Activated CD4-positive, alpha-beta T cell treated with anti-CD3 and anti-CD28 coated beads, Interleukin-2, amount 50 U/mL, for 48 hours (primary cell): ENCODE measurements at places on chromosomes 16 and 17.

DNA sequence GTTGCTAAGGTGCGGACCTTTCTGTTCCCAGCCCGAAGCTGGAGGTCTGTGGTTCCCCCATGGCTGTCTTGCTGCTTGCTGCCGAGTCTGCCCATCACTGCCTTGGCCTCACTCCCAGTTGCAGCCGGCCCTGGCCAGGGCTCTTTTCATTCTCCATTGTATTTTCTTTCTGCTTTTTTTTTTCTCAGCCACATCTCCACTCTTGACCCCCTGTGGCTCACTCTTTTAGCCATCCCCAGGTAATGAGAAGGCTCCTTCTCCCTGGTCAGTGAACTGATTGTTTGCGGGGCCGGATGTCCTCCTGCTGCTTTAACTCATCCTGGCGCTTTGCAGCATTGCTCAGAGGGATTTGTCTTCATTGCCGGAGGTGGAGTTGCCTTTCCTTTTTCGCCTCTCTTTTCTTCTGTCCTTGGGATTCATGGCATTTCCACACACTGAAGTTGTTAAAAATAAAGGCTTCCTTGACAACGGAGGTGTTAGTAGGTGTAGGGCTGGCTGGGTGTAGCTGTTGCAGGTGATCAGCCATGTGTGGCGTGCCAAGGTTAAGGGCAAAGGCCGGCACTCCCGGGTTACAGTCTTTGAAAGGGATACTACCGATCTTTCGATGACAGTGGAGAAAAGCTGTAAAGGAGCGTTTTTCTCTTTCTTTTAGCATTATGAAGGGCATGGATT is 34.1 kb downstream of the MAP2K6 start:
- no peak for DNase-seq

DNA sequence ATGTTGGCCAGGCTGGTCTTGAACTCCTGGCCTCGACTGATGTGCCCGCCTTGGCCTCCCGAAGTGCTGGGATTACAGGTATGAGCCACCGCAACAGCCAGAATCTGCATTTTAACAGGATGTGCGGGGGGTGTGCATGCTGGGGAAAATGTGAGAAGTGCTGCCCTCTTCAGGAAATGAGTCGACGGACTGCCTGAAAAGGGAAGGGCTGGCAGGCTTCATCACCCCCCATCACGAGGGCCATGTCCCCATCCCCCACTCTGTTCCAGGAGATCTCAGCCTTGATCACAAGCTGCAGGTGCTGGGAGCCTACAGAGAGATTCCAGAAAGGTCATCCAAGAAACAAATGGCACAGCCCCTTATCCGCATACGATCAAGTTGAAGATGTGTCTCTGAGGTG is 195.3 kb upstream of the RPL38 start:
- peak; percentile 29 for DNase-seq

- DNase-seq: no peak
These were observed 250.8 kb upstream of the FOXF1 start for GRCh38 chr16:86259499-86259898.

GRCh38 chr16:778447-778846 is 9.7 kb downstream of the RPUSD1 start:
- DNase-seq: no peak

DNA sequence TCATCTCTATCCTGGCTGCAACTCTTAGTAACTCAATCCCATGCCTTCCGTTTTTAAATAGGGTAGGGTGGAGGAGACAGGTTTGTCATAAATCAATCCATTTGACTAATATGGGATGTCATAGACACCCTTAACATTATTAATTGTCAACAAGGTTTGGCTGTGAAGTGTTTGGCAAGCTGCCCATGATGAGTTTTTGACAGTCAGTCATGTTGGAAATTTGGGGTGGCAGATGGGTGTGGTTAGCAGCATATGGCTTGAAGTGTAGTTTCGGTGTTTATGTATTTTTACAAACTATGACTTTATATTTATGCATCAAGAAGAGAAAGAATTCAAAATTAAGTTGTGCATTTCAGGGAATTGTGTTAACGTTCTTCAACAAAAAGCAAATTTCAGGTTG is 221.8 kb upstream of the CDH5 start:
- no peak for DNase-seq

- no peak for DNase-seq
These were observed 4.4 kb downstream of the TMEM92 start for GRCh38 chr17:50278526-50279180.

DNA sequence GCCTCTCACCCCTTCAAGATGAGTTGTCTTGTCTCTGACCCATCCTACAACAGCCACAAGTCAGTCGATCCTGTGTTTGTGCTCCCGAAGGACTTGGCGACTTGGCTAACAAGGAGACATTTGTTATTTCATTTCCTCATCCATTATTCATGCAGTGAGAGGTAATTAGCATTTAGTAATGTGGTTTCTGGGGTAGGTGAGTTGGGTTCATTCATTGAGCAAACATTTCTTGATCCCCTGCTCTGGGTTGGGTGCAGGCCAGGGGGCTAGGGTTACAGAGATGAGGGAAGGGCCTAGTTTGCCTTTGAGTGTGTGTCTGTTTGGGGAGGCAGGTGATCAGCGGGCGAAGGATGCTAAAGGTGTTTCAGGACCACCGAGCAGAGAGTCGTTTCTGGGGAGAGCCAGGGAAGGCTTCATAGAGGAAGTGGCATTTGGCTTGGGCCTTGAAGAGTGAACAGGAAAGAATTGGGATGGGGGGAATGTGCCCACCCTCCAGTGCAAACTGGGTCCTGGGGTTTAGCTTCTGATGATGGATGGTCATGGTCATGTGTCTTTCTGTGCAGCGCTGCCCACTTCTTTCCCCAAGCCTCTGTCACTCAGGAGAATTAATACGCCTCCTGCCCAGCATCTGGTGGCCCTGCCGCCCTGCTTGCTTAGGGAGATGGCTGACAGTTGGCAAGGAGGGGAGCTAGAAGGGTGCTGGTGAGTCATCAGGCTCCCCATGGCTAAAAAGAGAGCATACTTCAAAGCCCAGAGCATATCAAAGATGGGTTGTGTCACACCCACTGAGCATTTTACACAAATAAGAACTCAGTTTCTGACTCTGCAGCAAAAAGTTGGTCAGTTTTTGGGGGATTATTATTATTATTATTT is 38.5 kb downstream of the MSI2 start:
- no peak for DNase-seq

- DNase-seq: no peak
These were observed 18.4 kb downstream of the SP2 start for GRCh38 chr17:47914306-47914948.

DNA sequence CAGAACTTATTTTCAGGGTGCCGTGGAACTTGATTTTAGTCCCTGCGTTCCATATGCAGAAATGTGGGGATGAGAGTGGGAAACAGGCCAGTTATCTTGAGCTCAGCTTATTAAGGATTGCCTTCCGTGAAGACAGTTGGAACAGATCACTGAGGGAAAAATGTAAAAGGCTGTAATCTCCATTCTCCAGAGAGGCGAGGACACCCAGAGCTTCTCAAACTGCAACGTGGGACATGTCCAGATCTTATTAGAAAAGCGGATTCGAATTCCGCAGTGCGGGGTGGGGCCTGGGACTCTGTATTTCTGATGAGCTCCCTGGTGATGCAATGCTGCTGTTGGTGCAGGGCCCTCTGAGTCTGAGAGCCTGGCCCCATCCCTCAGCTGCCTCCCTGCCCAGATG is 185.6 kb upstream of the CIBAR2 start:
- DNase-seq: no peak

GRCh38 chr17:18978655-18979054 is 25.9 kb downstream of the FAM83G start:
- no peak for DNase-seq

GRCh38 chr17:18039535-18040260 is 490 bp downstream of the GID4 start:
- peak; percentile 5 for DNase-seq

DNA sequence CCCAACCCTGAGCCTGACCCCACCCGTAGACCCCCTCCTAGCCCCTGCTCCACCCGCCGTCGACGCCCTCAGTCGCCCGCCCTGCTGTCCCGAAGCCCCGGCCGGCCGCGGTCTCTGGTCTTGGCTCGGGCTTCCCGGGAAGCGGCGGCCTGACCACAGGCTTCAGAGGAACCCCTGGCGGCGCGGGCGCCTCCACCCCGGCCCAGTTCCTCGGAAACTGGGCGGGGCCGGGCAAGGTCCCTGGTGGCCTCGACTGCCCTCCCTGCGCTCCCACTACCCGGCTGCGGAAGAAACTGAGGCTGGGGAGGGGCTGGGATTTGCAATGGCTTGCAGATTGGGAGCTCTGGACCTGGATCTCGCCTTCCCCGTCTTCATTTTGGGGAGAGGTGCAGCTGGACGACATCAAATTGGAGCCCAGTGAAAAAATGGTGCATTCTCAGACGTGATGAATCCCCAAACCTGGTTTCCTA is 692 bp upstream of the SOCS1 start:
- DNase-seq: peak; percentile 79

- no peak for DNase-seq
These were observed 15.3 kb upstream of the CACNA1H start for GRCh38 chr16:1137604-1138003.

- no peak for DNase-seq
These were observed 74.6 kb downstream of the SOCS1 start for GRCh38 chr16:11181242-11181898.

DNA sequence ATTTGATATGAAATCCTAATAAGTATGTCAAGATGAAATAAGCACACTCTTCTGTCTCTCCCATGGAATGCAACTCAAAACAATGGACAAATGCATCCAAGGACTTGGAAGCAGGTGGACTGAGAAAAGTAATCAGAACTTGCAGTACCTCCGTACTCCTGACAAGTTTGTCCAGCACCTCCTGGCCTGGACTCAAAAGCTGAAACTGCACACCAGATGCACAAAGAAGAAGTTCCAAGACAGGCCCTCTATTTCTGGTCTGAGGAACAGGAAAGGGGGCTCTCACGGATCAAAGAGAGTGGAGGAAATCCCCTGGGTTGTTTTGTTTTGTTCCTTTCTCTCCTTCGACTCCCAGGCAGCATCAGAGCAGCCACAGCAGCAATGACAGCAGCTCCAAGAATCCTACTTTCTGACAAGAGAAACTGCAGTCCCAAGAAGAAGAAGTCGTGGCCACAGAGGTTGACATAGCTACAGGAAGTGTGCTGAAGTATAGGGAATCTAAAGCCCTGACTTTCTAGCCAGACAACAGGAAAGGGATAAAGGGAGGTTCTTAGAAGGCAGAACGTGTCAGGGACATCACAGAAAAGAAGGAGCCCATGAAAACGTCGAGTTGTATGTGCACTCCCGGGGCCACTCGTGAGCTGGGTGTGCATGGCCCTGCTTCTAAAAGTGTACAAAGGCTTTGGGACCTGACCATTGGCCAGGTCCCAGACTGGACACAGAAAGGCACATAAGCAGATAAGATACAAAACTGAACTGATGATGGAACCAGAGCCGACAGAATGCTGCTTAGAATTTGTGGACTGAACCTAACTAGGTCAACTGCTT is 29.3 kb downstream of the AKAP10 start:
- no peak for DNase-seq

DNA sequence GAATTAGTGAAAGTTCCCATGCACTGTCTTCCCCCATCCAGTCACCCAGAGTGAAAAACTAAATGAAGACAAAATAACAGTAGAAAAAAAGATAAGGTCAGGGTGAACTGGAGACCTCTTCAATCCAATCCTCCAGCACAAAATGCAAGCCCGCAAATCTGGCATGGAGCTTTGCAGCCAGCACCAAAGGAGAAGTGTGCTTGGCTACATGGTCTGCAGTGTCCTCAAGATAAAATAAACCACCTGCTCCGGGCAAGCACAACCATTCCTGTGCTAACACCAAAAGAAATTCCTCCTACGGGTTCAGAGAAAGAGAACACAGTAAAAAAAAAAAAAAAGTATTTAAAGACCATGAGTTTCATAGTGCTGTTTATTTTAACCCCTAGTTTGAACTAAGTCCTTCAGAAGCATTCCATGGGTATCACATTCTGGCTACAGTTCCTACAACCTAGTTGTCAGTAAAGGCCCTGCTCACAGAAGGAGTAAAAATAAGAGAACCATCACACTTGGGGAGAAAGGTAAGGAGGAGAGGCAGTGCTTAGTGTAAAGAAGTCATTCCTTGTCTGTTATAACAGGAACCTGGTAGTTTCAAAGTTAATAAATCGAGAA is 109.1 kb downstream of the GAS7 start:
- DNase-seq: no peak

GRCh38 chr17:43854498-43854897 is 7.5 kb downstream of the CD300LG start:
- no peak for DNase-seq

- DNase-seq: no peak
These were observed at the start of gene SULT1A2 for GRCh38 chr16:28596840-28597691. Gene SULT1A2, minus strand, starts transcription at chr16:28597050. Its CDS starts 1,120 bp downstream, at chr16:28595930.

DNA sequence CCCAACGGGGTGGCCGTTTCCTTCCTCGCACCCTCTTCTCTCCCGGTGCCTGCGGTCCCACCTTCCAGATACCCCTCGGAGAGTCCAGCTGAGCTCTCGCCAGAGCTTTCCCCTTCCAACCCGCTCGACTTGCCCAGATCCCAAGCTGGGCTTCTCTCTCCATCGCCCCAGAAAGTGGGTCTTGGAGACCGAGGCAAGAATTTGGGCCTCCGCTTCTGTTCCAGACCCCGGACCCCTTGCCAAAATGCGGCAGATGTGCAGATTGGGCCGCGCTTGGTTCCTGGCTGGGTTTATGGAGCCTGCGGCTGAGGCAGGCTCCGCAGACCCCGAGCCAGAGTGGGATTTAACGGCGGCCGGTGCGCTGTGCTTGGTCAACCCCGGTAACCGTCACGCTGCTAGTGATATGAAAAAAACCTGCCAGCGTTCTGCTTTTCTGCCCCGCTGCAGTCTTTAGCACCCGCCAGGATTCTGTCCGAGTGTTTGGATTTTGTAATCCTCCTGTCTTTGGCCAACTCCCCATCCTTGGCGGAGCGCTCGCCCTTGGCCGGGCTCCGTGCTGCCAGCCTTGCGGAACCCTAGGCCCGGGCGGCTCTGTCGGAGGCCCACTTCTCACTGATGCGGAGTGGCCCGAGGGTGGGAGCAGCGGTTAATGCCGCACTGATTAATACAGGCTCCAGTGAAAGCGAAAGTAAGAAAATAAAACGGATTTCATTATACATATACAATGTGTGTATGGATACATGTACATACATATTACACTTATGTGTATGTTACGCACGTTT is 754 bp upstream of the SLFN11 start:
- DNase-seq: peak; percentile 66

DNA sequence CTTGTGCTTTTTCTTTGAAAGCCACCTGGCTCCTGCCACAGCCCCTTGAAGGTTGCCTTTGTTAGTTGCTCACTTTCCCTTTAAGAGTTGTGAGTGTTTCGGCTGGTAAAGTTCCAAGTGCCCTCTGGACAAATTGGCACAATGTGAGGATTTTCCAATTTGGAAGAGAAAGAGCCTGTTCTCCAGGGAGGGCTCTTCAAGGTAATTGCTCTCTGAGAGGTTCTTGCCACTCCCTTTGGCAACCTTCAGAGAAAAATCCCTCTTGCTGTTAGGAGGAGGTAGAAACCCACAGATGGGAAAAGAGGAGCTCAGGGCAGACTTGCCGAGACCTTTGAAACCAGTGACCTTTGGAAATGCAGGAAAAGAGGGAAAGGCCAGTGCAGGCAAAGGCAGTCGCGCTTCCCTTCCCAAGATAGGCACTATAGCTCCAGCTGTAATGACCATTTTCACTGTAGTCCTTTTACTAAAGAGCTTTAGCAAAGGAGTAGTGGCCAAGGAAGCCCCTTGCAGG is 49.0 kb upstream of the AKAP1 start:
- DNase-seq: no peak

- no peak for DNase-seq
These were observed 87.3 kb upstream of the CORO6 start for GRCh38 chr17:29709866-29710519.

GRCh38 chr17:58913971-58914769 is 158.5 kb downstream of the PPM1E start:
- no peak for DNase-seq
